ENCODE measurements at places on chromosomes 4 and X. TPM values are rescaled to one million over a fixed set of nuclear protein-coding genes. Genes with fewer than 3 reads are reported as not detected.
A peak's percentile ranks its signal among the peaks of the same experiment; 100 is the strongest.

Gene SHISA3
- total RNA-seq = 23.6 TPM

Gene CBLL2
- not detected for total RNA-seq

DNA sequence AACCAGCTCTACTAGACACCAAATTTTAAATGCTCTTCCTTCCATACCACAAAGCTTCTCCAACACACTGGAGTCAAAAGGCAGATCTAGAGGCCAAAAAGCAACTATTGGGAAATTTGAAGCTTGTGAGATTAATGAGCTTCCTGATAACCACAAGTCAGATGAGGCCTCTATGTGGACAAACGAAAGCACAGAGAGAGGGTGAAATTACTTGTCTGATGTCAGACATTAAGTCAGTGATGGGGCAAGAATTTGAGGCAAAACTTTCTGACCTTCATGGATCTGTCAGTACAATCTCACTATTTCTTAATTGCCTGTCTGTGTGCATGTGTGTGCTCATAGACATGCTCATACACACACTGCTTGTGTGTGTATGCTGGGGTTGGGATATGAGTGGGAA, 103.6 kb downstream of the GUCY2F start:
- no peaks in the 10 kb centered on the region for H3K4me1 ChIP-seq
- H3K4me3 ChIP-seq = no peak overlapping the region
- no peak for DNase-seq
- H3K36me3 ChIP-seq = no peaks in the 10 kb centered on the region

GRCh38 chr4:1398681-1399507, 7.3 kb downstream of the NKX1-1 start:
- H3K36me3 ChIP-seq = peaks cover 4% of the 10 kb centered on the region
- peak; percentile 28 for DNase-seq
- no peak overlapping the region for H3K4me3 ChIP-seq
- H3K27ac ChIP-seq = no peak overlapping the region
- peaks cover 18% of the 10 kb centered on the region for H3K27me3 ChIP-seq

GRCh38 chr4:41418444-41418843, 119.5 kb upstream of the LIMCH1 start:
- no peak overlapping the region for H3K4me3 ChIP-seq
- H3K36me3 ChIP-seq = no peaks in the 10 kb centered on the region
- H3K27me3 ChIP-seq = no peaks in the 10 kb centered on the region
- DNase-seq = peak; percentile 83

GRCh38 chr4:189780391-189780790, 160.3 kb upstream of the FRG1 start:
- no peaks in the 10 kb centered on the region for H3K4me1 ChIP-seq
- H3K36me3 ChIP-seq = no peaks in the 10 kb centered on the region
- DNase-seq = no peak
- H3K4me3 ChIP-seq = no peak overlapping the region

GRCh38 chrX:133495464-133496391, 80.4 kb upstream of the GPC4 start:
- peak overlapping the region; percentile 60 for H3K27ac ChIP-seq
- no peaks in the 10 kb centered on the region for H3K4me1 ChIP-seq
- H3K27me3 ChIP-seq = no peaks in the 10 kb centered on the region

Data from ascending aorta (tissue), 2 donors.